ENCODE measurements at places on chromosomes 3 and 15. TPM values are rescaled to one million over a fixed set of nuclear protein-coding genes. Genes with fewer than 3 reads are reported as not detected.
A peak's percentile ranks its signal among the peaks of the same experiment; 100 is the strongest.

DNA sequence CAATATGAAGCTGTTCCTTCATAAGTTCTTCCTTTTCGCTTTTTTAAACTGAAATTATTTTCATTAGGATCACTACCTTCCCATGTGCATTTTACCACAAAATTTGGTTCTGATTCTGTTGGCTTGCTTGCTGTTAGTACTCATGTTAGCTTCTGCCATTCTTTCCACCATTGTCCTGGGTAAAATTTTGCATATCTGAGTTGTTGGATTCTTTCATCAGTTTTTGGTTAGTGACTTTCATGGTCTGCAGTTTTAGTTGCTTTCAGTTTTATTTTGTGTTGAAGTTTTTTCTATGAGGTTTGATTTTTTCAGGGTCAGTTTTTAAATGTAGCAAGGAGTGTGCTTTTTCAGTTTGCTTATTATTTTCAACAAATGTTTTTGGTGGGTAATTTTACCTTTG is 71.9 kb downstream of the SMAD3 start:
- DNase-seq: no peak

GRCh38 chr3:195407531-195408409 is 35.0 kb downstream of the ACAP2 start:
- DNase-seq: no peak

DNA sequence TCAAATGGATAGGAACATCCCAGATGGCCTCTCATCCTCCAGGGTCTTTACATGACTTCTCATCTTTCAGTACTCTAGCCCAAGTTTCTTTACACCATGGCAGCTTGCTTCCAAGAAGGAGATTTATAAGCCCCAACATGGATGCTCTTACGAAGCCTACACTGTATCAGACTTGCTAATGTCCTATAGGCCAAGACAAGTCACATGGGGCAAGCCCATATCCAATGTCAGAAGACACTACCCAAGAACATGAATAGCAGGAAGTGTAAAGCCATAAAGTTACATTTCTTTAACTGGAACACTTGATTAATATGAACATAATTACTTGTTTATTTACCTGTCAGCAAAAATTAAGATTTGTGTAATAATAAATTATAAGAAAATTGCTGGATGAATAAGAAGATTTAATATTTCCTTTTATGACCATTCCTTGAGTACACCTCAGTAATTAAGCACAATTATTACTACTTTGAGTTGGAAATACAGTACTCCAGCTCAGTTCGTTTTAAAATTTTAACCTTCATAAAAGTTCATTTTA is 5.1 kb downstream of the SPESP1 start:
- DNase-seq: no peak

DNA sequence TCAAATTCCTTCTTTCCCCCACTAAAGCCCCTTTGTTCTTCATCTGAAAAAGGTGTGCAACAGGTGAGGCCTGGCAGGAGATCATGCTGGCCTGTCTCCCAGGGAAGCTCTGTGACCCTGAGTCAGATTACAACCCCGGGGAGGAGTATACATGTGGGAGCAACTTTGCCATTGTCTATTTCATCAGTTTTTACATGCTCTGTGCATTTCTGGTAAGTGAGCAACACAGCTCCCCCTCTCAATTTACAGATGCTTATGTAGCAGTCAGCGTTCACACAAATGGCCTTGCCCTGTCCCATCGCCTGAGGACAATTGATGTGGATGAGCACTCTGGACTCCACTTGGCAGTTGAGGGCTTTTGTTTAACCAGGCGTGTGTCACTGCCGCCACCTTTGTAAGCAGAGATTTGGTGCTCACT is 70.4 kb downstream of the CHDH start:
- no peak for DNase-seq

Gene TNIK
- polyA plus RNA-seq: 12.5 TPM

GRCh38 chr3:182136008-182136910 is 424.5 kb downstream of the SOX2 start:
- no peak for DNase-seq

GRCh38 chr3:37635251-37635650 is 226.4 kb upstream of the CTDSPL start:
- no peak for DNase-seq

DNA sequence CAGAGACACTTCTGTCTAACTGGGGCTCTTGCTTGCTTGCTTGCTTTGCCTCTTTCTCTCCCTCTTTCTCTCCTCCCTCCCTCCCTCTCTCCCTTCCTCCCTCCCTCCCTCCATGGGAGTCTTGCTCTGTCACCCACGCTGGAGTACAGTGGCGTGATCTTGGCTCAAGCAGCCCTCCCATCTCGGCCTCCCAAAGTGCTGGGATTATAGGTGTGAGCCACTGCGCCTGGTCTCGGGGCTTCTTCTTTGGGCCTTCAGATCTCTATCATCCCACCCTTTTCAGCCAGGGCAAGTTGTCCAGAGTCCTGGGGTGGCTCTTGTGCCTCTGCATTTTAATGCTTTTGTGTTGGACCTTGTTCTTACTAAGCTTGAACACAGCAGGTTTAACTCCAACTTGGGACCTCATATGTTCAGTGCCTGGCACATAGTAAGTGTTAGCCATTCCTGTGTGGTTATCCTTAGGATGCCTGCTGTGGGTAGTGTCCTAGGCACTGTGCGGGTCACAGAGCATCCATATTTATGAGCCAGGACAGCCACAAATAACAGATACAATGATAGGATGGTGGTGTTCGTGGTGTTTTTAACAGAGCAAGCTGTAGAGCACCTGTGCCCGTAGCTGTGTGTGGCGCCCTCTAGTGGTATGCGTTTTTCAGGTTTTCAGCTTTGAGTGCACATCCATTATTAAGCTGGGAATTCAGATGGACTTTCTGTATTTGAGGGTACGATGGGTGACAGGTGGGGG is 75.1 kb downstream of the CCK start:
- DNase-seq: no peak

GRCh38 chr3:11924518-11924917 is 77.8 kb upstream of the TAMM41 start:
- DNase-seq: no peak

- no peak for DNase-seq
Observed at GRCh38 chr3:55264919-55265318, 222.2 kb downstream of the WNT5A start.

Gene PTX3
- 24.7 TPM for polyA plus RNA-seq

Gene GNAT1
- not detected for polyA plus RNA-seq

- DNase-seq: no peak
Observed at GRCh38 chr15:99151156-99151555, 46.3 kb downstream of the SYNM start.

Gene ADGRG7
- not detected for polyA plus RNA-seq

DNA sequence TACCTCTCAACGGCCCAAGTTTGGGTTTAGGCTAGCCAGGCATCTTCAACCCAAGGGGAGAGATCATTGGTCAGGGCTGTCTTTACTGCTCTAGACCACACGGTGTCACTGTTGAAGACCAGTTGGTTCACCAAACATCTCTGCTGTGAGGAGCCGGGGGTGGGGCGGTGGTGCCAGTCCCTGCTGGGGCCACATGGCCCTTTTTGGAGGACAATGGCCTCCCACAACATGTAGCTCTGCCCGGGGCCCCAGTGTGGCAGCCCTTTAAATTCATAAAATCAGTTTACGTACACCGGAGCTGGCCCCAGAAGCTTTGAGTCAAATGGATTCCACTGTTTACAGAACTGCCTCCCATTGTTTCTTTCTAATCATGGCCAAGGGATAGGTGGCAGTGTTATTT is 19.1 kb upstream of the TM4SF18 start:
- peak; percentile 49 for DNase-seq

Data from heart left ventricle (tissue), 16 donors.